Transverse colon (tissue), 4 donors: ENCODE measurements at places on chromosomes 11 and 22. TPM values are rescaled to one million over a fixed set of nuclear protein-coding genes. Genes with fewer than 3 reads are reported as not detected.

TESMIN gene
- total RNA-seq, result 1.00 TPM

OR52I2 gene
- total RNA-seq, result not detected

DKK3 gene
- total RNA-seq, result 35.2 TPM

PATE2 gene
- total RNA-seq, result not detected

KRTAP5-11 gene
- not detected for total RNA-seq

HYLS1 gene
- total RNA-seq, result 3.4 TPM

NLRP14 gene
- total RNA-seq, result not detected

PRCP gene
- total RNA-seq, result 34.8 TPM

VPREB1 gene
- total RNA-seq, result not detected

SLC6A5 gene
- total RNA-seq, result not detected

NAA40 gene
- 36.0 TPM for total RNA-seq

VPREB3 gene
- total RNA-seq, result 2.6 TPM

CCDC89 gene
- 6.7 TPM for total RNA-seq

CD3D gene
- 19.2 TPM for total RNA-seq

VPS37C gene
- 21.3 TPM for total RNA-seq

SELENOH gene
- 78.2 TPM for total RNA-seq

DAGLA gene
- total RNA-seq, result 13.7 TPM

NAP1L4 gene
- total RNA-seq, result 120 TPM

LGALS12 gene
- total RNA-seq, result not detected

ANKK1 gene
- not detected for total RNA-seq

SLC35C1 gene
- total RNA-seq, result 47.2 TPM

MUC5AC gene
- not detected for total RNA-seq

FLRT1 gene
- total RNA-seq, result 0.68 TPM

RAG2 gene
- total RNA-seq, result not detected

PGM2L1 gene
- 2.6 TPM for total RNA-seq

SNX32 gene
- 10.0 TPM for total RNA-seq

C1QTNF5 gene
- 8.6 TPM for total RNA-seq

OR51I1 gene
- total RNA-seq, result not detected

EPS8L2 gene
- total RNA-seq, result 292 TPM

GAL3ST3 gene
- not detected for total RNA-seq

GNG3 gene
- not detected for total RNA-seq

SGSM1 gene
- total RNA-seq, result 2.5 TPM

DEUP1 gene
- not detected for total RNA-seq

ISX gene
- total RNA-seq, result 38.3 TPM

ART1 gene
- total RNA-seq, result not detected

UCP2 gene
- total RNA-seq, result 57.6 TPM

OR5P2 gene
- total RNA-seq, result not detected

CDC42EP1 gene
- 52.9 TPM for total RNA-seq

RAB36 gene
- total RNA-seq, result 0.82 TPM

ASCC2 gene
- 46.8 TPM for total RNA-seq

CBLIF gene
- not detected for total RNA-seq

PDE3B gene
- total RNA-seq, result 59.2 TPM

EXPH5 gene
- 40.1 TPM for total RNA-seq

LARGE2 gene
- 1.3 TPM for total RNA-seq
